ENCODE measurements at places on chromosomes 11 and 22.
A peak's percentile ranks its signal among the peaks of the same experiment; 100 is the strongest.

DNA sequence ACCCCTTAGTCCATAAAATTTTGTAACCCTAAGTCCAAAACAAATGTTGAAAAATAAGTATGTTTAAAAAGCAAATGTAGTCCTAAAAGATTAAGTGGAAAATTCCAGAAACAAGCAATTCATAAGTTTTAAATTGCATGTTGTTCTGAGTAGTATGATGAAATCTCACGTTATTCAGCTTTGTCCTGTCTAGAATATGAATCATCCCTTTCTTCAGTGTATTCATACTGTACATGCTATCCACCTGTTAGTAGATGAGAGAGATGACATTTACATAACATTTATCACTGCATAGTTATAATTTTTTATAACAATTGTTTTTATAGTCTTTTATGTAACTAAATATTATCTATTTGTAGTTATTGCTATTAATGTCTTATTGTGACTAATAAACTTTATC, 622.3 kb upstream of the CHORDC1 start:
- no peak for DNase-seq

- no peak for DNase-seq
Observed at GRCh38 chr11:118998822-118999221, 884 bp downstream of the CENATAC start.

- no peak for DNase-seq
Observed at GRCh38 chr22:32636884-32637283, 162.3 kb downstream of the FBXO7 start.

DNA sequence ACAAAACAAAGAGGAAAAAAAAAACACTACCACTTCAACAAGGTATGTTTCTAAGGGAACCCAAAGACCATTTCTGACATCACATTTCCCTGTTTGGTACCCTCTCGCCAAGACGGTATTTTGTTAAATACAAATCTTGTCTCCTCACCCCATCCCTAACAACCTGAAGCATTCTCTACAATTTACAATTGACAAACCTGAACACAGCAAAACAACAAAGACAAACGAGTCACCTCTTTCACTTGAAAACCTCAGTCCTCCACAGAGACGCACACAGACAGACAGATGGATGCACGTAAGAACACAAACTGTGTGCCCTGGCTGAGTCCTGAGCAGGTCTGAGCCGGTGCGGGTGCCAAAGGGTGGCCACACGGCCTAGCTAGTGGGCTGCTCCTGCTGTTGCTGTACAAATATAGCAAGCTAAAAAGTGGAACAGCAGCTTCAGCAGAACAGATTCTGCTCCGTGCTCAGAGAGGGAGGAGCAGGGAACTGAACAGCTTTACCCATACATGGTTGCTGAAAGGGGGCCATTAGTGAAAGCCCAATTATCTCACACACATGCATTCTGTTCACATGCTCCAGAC, 28.5 kb downstream of the CELF1 start:
- DNase-seq, result peak; percentile 41

DNA sequence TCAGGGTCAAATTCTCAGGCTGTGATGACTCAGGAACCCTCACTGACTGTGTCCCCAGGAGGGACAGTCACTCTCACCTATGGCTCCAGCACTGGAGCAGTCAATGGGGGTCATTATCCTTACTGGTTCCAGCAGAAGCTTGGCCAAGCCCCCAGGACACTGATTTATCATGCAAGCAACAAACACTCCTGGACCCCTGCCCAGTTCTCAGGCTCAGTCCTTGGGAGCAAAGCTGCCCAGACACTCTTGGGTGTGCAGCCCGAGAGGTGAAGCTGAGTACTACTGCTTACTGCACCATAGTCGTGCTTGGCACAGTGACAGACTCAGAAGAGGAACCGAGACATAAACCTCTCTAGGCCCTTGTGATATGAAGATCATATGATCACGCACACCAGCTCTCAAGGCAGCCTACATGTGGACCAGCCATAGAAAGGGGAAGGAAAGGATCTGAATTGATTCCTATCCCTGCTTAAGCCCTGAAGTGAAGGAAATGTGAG, 58.2 kb downstream of the ZNF280B start:
- DNase-seq, result no peak

DNA sequence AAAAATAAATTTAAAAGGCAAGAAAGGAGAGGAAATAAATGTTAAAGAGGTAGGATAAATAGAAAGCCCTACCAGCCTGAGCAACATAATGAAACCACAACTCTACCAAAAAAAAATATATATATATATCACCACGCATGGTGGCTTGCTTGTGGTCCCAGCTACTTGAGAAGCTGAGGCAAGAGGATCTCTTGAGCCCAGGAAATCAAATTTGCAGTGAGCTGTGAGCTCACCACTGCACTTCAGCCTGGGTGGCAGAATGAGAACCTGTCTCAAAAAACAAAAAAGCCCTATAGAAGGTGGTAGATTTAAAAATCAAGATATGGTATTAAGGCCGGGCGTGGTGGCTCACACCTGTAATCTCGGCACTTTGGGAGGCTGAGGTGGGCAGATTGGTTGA, 10.5 kb downstream of the NUCB2 start:
- peak; percentile 47 for DNase-seq

DNA sequence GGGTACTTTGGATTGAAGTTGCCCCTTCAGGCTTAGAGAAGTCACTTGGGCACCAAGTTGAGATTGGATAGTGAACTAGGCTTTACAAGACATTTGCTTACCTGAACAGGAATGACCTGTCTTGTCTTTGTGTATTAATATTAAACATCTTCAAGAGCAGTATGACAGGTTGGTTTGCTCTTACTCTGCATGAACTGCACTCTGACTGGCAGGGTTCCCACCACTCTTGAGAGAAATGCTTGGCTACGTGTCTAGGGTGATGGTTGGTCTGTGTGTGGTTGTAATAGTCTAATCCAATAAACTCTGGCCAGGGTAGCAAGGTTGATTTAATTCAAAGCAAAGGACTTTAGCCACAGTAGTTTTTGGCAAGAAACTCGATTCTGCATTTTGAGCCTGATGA, 20.1 kb upstream of the SPTBN2 start:
- DNase-seq, result no peak

GRCh38 chr11:47593934-47594855, at the start of gene C1QTNF4:
Gene C1QTNF4 (minus strand): TSS chr11:47594411. CDS start chr11:47590810, 3,601 bp downstream.
- DNase-seq, result no peak

- DNase-seq, result no peak
Observed at GRCh38 chr22:46007848-46008261, 30.9 kb upstream of the WNT7B start.

DNA sequence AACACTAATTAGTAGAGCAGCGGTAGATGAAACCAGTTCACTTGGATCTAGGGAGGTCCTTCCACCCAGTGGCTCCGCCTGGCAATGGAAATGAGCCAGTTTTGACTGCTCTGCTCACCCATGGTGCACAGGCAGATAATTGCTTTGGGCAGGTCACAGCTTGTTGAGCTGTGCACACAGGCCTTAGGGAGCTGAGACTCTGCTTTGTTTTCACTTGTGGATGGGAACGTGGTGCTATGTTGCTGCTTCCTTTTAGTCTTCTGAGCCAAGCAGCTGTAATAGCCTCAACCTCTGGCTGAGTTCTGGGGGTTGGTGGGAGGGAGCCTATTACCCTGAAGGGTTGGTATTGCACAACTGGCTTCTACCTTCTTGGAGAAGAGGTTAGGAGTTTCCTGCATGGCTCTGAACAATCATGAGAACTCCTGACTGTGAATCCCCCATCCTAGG, 262.3 kb upstream of the MTNR1B start:
- no peak for DNase-seq

DNA sequence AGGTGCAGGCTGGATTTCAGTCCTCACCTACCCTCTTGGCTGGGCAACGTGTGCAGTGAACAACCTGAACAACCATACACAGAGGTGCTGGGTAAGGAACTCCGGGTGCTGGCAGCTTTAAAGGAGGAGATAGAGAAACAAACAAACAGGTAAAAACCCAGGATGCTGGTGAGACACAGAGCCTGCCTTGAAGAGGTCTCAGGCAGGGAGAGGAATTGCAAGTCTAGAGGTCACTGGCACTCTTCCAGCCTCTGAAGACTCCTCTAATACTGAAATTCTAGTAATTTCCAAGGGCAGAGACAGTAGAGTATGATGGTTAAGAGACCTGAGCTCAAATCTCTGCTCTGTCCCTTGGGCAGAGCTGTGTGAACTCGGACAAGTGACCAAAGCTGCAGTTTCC, 192.5 kb downstream of the CEP164 start:
- DNase-seq, result no peak

GRCh38 chr11:1445741-1446445, 40.7 kb downstream of the MOB2 start:
- DNase-seq, result no peak

Measured in CD4-positive, alpha-beta T cell (primary cell).